AG09319 (cell line): ENCODE measurements at places on chromosomes 7 and 10.

DNA sequence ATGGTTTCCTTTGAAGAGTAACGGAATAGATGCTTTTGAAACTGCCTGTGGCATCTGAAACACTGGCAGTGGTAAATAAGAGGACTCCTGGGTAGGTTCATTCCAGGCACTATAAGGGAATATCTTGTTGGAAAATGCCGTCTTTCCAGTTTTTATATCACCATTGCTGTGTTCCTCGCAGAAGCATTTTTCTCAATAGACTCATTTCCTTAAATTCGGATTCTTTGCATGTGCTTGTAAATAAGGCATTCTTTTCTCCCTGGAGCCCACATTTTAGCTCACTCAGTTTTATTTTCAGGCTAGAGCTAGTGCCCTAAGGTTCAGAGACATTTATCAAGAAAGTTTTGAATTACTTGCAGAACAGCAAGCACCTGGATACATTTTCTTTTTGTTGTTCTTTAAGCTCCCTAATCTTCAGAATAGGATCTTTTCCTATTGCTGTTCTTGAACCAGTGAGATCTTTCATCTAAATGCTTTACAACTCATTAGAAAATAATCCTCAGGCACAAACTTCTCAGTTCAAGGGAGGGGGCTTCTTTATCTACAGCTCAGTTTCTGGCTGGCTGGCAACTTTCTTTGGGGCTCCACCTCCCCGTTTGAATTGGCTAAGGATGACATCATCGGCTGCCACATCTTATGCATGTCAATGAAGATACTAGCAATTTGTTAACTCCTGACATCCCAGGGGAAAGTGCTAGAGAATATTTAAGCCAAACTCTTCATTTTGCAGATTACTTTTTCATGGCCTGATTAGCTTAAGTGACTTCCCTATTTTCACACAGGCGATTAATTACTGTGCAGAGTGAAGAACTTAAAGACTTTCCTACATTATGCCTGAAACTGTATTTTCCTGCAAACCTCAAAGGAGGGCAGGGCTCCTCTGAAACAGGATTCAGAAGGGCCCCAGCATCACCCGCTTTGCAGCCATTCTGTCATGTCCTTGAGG, 133.7 kb upstream of the RSU1 start:
- DNase-seq, result no peak

GRCh38 chr10:13412894-13413293, 64.8 kb upstream of the SEPHS1 start:
- DNase-seq, result no peak

DNA sequence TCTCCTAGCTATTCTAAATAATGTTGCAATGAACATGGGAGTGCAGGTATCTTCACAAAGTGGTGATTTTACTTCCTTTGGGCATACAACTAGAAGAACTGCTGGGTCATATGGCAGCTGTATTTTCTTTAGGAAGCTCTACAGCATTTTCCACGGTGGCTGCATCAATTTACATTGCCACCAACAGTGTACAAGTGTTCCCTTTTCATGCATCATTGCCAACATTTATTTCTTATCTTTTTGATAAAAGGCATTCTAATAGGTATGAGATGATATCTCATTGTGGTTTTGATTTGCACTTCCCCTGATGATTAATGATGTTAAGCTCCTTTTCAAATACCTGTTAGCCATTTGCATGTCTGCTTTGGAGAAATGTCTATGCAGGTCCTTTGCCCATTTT, 52.6 kb downstream of the NT5C2 start:
- DNase-seq, result no peak

DNA sequence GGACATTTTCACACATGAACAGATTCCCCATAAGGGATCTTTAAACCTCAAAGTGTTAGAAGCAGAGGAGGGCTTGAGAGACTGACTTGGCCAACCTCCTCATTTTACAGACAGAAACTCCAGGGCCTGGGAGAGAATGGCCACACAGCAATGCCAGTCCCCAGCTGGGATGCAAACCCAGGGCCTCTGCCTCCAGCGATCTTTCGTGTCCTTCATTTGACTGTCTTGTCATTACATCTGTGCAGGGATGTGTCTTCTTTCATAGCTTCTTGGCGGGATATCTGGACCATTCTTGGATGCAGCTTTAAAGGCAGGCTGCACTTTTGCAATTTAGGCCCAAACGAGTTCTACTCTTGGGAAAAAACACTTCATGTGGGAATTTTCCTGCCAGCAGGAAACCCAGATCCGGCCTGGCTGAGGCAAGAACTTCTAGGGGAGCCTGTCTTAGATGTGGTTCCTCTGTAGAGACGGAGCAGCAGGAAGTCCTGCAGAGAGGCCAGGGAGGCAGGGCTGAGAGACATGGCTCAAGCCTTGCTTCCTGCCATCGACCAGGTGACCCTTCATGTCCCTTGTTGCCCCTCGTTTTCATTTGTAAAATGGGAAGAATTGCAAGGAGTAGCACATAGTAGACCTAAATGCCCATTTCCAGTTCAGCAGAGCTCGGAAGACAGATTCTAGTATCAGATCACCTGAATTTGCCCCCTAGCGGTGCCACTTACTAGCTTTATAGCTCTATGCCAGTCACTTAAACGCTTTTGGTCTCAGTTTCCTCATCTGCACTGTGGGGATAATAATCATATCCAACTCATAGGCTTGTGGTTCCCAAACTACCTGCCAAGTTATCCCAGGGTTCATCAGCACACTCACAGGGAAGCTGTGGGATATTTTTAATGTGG, 43.9 kb upstream of the SLC29A3 start:
- DNase-seq, result no peak

GRCh38 chr7:145845345-145845744, 271.3 kb upstream of the CNTNAP2 start:
- DNase-seq, result no peak

GRCh38 chr10:19819419-19820033, 3.3 kb downstream of the PLXDC2 start:
- no peak for DNase-seq

GRCh38 chr7:9175871-9176270, 742.5 kb downstream of the NXPH1 start:
- DNase-seq, result no peak

DNA sequence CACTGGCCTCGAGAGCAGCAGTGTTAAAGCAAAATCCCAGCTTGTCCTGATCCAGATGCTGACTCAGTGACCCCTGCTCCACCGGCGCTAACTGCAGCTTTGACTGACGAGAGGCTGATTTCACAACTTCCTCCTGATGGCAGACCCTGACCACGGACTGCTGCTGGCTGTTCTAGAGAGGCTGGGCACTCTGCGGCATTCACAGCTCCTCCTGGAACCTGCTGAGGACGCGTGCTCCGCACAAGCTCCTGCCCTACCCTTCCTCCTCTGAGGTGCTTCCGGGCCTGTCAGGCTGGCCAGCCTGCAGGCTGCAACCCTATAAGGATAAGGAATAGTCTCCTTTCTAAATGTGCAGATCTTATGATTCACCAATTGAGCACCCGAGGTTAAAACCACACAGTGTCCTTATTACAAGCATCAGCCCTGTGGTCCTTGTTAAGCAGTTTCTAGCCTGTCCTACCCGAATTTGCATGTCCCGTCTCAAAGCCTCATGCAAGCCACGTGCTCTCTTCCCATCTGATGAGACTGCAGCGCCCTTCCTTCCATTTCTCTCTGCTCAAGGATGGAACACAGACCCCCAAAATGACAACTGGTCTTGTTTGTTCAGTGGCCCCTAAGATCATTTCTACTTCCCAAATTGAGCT, 35.5 kb upstream of the NCAPG2 start:
- no peak for DNase-seq

- no peak for DNase-seq
Measured at GRCh38 chr10:100817268-100817839, 72.0 kb downstream of the PAX2 start.

DNA sequence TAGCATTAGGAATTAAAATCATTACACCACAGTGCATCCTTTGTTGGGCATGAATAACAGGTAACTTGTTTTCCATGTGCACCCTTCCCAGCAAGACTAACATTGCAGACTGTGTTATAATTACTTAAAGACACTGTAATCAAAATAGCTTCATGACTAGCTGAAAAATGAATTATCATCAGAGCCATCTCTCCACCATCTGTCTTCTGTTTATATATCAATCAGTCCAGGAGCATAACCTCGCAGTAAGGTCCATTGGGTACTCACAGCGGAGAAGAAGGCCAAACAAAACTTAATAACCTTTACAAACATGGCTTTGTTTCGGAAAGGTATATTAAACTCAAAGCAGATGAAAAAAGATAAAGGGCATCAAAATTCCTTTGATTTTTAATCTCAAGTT, 90.6 kb downstream of the ODAD2 start:
- DNase-seq, result no peak

GRCh38 chr10:128258421-128258976, 132.3 kb upstream of the MKI67 start:
- no peak for DNase-seq

GRCh38 chr10:120609006-120609405, 152.0 kb downstream of the PLPP4 start:
- DNase-seq, result no peak

- DNase-seq, result no peak
Measured at GRCh38 chr7:26648554-26648953, 215.8 kb downstream of the SKAP2 start.

DNA sequence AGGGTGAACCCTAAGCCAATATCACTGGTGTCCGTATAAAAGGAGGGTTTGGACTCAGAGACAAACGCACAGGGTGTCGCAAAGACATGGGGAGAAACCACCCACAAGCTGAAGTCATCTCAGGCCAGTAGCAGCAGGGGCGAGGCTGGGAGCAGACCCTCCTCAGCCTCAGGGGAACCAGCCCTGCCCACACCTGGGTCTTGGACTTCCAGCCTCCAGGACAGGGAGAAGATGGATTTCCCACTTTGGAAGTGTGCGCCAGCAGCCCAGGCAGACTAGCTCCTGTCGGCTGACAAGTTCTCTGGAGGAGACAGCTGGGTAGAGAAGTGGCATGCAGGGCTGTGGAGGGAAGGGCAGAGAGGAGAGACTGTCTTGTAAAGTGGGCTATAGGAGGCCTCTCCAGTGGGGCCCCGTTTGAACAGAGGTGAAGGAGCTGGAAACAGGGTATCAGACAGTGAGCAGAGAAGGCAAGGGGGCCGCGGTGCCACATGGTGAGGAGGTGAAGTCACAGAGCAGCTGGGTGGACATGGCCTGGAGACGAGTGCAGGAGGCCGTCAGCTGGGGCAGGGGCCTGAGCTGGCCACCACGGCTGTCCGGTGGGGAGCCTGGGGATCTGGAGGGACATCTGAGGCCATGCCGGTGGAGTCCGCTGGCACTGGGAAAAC, 475.6 kb downstream of the PTPRN2 start:
- no peak for DNase-seq

DNA sequence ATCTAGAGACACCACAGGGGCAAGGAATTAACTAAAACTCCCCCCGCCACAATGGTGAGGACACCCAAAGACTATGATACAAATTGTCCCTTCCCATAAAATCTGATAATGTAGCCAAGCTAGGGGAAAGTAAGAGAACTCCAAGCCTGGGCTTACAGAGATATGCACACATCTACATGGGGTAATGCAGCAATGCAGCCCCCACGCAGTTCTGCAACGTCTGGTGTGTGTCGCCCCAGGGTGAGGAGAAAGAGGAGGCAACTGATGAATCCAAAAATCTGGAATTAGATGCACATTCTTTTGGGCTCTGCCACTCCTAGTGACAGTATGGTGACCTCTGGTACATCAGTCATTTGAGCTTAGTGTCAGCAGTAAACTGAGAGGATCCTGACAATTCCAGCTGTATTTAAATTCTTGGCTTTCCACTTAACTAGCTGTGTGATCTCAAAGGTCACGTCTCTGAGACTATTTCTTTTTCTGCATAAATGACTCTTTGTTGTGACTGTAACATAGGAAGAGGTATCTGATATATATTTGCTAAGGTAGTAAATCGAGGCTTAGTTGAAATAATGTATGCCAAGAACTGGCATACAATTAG, 51.5 kb downstream of the PIP4K2A start:
- DNase-seq, result no peak

DNA sequence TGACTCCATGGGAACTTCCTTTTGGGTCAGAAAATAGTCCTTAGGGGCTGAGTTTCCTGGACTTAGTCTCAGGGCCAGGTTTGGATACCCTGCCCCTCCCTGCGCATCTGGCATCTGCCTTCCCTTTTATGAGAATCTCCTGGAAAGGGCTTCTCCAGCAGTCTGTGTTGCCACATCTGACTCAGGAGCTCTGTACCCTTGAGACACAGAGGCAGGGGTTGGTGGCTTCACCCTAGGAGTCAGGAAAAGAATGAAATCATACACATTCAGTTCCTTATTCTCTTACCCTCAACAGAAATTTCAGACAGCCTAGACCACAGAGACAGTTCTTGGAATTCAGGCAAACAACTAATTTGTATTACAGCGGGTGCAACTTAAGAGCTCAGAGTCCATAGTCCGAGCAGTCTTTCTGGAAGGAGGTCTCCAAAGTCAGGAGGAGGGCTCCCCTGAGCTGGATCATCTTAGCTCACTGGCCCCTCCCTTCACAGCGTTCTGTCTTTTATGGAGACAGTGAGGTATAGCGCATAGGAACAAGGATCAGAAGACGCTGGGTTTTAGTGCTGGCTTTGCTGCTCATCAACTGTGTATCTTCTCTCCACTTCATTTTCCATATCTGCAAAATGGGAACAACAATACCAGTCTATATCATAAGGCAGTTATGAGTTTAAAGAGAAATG, 3.0 kb upstream of the PLAU start:
- DNase-seq, result no peak

- DNase-seq, result no peak
Measured at GRCh38 chr10:101807158-101807557, 11.1 kb downstream of the OGA start.

DNA sequence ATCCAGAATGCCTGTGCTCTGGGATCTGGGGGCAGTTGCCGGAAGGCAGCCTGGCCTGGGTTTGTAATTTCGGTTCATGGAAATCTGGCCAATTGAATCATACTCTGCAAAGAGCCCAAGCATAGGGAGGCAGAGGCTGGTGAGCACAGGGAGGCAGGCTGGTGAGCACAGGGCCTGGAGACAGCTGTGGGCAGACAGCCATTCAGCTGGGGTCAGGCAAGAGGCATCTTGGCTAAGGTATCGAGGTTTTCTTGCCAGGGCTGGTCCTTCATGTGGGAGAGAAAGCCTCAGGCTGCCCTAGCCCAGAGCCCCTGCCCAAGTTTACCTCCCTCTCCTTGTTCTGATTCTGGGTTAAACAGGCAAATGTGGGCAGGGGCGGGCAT, 63.7 kb upstream of the BAIAP2L1 start:
- DNase-seq, result no peak

- DNase-seq, result no peak
Measured at GRCh38 chr7:97499204-97499603, 232.7 kb upstream of the TAC1 start.

- no peak for DNase-seq
Measured at GRCh38 chr7:80272560-80273239, 138.1 kb downstream of the GNAI1 start.

GRCh38 chr10:70927189-70927943, 39.0 kb upstream of the PCBD1 start:
- DNase-seq, result no peak
